ENCODE measurements at places on chromosomes 5 and 9.

- DNase-seq, result no peak
These were observed 1.1 kb upstream of the GPSM1 start for GRCh38 chr9:136326061-136326760.

DNA sequence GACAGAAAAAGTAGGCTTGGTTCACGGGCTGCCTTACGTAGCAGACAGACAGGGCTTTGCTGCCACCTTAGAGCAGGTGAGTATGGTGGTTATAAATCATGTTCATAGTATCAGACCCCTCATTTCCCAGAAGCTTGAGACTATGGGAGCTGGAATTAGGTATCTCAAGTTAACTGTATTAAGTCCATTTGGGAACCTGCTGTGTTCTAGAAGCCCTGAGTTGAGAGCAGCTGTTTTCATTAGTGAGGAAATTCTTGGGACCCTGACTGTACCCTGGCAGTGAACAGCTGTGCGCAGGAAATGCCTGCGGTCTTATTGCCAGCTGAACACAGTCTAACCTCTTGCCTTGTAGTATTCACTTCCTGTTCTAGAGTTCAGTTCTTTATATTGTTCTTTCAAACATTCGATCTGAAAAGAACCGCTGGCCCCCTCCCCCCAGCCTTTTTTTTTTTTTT is 29.8 kb downstream of the UGCG start:
- peak; percentile 42 for DNase-seq

- no peak for DNase-seq
These were observed 45.3 kb downstream of the ARHGAP26 start for GRCh38 chr5:142815469-142815868.

DNA sequence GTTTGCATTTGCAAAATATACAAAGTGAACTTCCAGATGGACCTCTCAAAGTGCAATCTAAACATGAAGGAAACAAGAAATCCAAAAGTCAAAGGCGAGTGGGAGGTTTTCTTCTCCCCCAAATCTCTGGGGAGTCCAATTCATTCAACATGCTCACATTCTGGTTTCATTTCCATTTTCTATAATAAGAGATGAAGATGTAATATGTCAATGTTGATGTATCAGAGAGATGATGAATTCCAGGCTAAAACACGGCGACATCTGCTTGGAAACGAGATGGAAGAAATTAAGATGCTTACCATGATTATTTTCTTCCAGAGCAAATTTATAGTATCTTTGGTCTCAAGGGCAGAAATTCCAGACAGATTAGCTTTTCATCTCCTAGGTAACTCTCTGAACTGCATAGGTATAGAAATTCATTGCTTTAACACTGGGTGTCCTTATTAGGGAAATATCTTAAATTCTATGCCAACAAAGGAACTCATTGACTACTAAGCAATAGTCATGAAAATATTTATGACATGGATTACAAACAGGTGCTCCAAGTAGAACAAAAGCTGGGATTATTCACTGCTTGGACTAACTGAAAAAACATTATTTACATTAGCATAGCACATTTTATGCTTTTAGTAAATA is 287.9 kb downstream of the SEC61B start:
- no peak for DNase-seq

DNA sequence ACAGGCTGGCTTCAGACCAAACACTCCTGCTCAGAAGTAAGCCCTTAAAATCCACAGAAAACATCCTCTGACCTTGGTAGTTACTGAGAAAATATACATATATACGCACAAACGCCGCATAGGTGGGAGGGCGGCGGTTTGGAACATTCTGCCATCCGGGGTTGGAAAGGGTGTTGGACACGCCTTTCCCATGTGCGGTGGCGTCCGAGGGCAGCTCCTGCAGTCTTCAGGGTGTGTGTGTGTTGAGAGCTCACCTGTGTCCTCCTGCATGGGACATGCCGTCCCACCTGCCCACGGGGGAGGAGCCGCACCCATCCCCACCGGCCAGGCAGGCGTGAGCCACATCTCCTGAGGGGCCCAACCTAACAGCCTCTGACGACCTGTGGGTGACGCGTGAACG is 28.2 kb downstream of the SLC9A3 start:
- no peak for DNase-seq

DNA sequence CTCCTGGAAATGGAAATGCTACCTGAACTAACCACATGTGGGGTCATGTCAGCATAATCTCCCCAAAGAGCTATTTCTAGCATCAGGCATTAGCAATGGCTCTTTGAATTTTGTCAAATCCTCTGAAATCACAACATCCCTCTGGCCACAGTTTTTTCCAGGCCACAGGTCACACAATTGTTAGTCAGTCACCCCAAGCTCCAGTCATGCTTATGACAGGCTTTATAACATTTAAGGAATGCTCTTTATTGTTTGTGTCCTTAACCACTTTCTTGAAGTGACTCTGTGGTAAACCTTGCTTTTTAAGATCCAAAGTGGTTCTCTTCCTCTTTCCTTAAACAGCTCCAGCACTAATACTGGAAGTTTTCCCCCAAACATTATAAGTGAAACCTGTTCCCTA is 169.2 kb upstream of the HMHB1 start:
- DNase-seq, result no peak

GRCh38 chr5:435961-436640 is 6.9 kb upstream of the EXOC3 start:
- DNase-seq, result no peak

GRCh38 chr9:79492092-79493009 is 79.4 kb upstream of the TLE4 start:
- no peak for DNase-seq

DNA sequence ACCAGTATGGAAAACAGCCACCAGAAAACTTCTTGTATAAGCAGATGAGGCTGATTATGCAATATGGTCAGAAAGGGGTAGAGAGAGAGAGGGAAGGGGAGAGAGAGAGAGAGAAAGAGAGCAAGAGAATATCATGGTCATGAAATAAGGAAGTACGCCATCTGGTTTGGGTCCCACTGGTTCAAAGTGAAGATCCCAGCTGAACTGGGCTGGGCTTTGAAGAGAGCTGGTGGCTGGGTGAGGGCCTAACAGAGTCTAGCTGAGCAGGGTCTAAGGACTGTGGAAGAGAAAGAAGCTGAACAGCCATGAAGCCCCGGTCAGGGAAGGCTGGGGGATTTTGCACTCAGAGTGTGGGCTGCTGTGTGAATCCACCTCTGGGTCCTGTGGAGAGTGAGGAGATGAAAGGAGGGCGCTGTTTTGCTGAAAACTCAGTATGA is 14.6 kb downstream of the TRIM14 start:
- DNase-seq, result no peak

GRCh38 chr5:58040846-58041245 is 419.0 kb downstream of the PLK2 start:
- no peak for DNase-seq

DNA sequence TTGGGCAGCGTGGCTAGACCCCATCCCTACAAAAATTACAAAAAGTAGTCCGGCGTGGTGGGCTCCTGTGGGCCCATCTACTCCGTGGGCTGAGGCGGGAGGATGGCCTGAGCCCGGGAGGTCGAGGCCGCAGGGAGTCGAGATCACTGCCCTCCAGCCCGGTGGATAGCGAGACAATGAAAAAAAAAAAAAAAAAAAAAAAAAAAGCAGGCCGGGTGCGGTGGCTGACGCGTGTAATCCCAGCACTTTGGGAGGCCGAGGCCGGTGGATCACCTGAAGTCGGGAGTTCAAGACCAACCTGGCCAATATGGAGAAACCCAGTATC is 110.5 kb upstream of the LPCAT1 start:
- no peak for DNase-seq

DNA sequence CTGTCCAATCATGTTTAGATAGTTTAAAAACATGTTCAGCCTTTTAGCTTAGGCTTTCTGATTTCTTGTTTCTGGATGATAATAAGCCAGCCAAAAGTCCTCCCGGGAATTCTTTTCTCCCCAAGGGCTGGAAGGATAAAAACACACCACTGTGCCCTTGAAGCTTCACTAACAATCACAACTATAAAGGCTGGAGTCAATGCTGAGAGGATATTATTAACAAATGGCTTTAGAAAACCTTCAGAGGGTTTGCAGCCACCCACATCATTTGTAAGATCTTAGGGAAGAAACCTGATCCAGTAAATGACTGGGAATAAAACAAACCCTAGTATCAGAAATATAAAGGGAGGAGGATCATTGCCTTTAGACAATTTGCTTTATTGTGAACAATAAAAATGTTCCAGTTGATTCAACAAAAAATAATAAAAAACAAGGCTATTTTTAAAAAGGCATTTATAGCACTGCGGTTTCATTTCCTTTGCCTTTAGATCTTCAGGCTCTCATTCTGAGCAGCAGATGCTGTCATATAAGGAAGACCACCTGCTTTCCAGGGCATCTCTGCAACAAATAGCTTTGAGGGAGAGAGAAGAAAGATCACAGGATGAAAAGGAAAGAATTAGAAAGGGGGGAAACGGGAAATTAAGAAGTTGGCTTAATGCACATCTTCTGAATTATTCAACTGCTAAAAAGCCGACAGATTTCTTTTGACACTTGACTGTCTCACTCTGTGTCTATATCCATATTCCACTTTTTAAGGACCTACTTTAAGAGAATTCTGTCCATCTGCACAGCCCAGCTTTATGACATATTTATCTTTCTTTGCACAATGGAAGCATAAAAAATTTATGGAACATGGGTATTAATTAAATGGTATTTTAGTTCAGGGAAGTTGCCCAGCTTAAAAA is 277.2 kb upstream of the SLC24A2 start:
- DNase-seq, result no peak

GRCh38 chr9:130947618-130948140 is 8.6 kb upstream of the FIBCD1 start:
- DNase-seq, result no peak

DNA sequence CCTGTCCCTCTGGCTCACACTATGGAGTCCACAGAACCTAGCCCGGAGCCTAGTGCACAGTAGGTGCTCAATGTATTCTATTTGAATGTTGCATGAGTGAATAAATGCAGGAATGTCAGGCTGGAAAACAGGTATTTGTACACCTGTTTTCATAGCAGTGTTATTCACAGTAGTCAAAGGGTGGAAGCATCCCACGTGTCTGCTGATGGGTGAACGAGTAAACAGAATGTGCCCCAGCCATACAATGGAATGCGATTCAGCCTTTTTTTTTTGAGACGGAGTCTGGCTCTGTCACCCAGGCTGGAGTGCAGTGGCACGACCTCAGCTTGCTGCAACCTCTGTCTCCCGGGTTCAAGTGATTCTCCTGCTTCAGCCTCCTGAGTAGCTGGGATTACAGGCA is 31.5 kb upstream of the IER5L start:
- DNase-seq, result no peak

DNA sequence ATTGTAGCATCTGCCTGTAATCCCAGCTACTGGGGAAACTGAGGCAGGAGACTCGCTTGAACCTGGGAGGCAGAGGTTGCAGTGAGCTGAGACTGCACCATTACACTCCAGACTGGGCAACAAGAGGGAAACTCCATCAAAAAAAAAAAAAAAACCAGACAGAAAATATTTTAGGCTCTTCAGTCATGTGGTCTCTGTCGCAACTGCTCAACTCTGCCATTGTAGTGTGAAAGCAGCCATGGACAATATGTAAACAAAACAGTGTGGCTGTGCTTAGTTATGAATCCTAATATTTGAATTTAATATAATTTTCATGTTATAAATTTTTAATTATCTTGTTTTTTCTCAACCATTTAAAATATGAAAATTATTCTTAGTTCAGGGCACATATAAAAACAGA is 38.4 kb downstream of the ZFAND5 start:
- DNase-seq, result no peak

DNA sequence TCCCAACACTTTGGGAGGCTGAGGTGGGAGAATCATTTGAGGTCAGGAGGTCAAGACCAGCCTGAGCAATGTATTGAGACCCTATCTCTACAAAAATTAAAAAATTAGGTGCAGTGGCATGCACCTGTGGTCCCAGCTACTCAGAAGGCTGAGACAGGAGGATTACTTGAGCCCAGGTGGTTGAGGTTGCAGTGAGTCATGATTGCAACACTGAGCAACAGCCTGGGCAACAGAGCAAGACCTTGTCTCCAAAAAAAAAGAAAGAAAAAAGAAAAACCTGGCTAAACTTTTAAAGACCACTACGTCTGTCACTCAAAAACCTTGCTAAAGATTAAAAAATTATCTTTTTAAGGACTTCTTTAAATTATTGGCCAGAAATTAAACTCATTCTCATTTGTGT is 59.8 kb upstream of the ABCA1 start:
- DNase-seq, result no peak

DNA sequence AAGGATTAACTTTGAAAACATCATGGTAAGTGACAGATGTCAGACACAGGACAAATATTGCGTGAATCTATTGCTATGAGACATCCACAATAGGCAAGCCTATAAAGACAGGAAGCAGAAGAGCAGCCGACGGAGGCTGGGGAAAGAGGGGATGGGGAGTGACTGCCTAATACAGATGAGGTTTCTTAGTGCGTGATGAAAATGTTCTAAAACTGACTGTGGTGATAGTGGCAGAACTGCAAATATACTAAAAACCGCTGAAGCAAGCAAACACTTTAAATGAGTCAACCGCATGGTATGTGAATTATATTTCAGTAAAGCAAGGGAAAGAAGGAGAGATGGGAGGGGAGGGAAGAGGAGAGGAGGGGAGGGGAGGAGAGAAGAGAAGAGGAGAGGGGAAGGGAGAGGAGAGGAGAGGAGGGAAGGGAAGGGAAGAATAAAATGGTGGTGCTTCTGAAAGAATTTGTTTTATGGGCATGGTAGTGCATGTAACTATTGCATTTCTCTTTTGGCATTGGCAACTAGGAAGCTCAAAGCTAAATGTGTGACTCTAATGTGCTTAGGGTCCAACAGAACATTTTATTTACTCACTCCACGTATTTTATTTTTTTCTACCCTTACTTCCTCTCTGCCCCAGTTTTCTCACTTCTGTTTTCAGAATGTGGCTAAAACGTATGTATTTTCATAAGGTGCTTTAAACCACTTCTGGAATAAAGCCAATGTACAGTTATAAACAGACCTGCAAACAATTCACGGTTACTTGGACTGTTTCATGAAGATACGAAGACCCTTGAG is 21.3 kb downstream of the AKNA start:
- DNase-seq, result peak; percentile 30

DNA sequence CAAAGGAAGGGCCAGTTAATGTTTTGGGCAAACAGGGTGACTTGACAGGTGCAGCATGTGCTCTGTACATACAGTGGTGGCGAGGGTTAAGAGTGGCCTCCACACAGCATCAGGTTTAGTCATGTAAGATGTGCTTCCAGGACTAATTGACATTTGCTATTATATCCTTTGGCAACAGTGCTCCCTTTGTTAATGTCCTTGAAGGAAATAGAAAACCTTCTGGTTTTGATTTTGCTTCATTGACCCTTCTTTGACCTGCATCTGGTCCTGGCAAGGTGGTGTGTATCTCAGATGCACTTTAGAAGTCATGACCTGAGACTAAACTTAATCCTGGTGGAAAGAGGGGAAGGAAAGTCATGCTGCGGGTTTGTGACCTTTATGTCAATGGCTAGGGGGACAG is 440.0 kb downstream of the ENC1 start:
- no peak for DNase-seq

DNA sequence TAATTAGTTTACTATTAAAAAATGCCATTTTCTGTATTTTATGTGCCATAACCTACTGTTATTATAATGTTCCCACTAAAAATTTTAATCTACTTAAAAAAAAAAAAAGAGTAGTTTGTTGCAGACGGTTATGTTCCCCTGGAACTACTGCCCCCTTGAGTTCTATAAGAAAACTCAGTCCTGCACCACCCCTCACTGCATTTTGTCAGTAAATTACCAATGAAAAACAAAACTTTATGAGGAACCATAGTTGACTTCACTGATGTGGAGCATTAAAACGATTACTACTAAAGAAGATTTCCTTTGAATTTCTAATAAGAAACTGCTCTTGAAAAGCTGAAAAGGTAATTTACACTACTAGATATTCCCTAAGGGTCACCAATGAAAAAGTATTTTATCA is 288.7 kb downstream of the FBXL17 start:
- no peak for DNase-seq

- DNase-seq, result no peak
These were observed 191.8 kb downstream of the MEF2C start for GRCh38 chr5:88691230-88691582.
